ELR (cell line): ENCODE measurements at places on chromosomes 7 and 10.

GRCh38 chr7:2834748-2835441 is 9.2 kb downstream of the GNA12 start:
- DNase-seq, result no peak

- DNase-seq, result no peak
Observed at GRCh38 chr7:4136501-4137110, 545.5 kb upstream of the FOXK1 start.

DNA sequence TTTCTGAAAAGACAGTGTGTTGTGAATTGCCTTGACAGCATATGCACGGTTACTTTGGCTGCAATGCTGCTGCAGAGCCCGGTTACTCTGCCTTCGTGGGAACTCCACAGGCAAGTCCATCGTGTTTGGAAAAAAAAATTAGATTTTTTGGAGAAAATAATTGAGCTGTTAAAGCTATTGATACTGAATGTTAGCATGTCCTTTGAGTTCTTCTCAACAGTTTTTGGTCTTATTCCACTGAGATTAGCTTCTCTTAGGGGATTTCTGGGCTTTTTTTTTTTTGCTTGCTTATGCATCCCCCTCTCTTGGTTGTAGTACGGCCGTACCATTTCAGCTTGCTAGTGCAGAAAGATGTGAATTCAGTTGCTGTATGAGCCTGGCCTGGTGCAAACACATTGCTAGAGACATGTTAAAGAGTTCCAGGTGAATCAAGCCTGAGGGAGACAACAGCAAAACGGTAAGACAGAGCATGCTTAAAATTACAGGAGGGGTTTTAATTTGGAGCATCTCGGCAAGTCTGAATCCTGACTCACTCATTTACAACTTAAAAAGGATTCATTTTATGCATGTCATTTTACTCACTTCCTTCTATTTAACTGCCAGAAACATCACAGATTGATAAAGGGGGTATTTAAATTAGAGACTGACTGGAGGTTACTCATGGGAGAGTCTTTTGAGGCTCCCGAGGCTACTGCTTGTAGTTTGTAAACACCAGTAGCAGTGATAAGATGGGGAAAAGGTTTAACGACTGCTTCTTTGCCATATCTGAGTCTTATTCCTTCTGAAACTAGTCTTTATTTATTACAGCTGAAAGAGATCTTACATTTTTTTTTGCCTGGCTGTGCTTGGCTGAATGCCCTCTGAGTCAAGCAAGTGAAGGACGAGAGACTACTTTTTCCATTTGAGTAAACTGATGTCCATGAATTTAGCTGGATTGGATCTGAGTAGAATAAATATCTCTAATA is 113.7 kb downstream of the CDK14 start:
- DNase-seq, result peak; percentile 44

DNA sequence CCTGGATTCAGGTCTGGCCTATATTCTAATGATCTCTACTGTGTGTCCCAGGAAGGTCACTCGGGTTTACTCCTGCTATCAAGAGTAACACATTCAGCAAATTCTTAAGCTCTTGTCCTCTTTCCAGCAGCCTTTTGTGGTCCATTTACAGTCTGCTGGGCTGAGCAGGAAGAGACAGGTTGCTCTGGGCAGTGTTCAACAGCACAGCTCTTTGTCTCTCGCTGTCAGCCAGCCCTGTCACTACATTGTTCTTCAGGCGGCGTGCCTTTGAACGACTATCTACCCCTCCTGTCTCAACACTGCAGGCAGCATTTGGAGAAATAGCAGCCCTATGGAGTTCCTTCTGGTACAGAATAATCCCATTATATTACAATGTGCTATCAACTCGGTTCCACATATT is 192.2 kb upstream of the TBX20 start:
- no peak for DNase-seq

DNA sequence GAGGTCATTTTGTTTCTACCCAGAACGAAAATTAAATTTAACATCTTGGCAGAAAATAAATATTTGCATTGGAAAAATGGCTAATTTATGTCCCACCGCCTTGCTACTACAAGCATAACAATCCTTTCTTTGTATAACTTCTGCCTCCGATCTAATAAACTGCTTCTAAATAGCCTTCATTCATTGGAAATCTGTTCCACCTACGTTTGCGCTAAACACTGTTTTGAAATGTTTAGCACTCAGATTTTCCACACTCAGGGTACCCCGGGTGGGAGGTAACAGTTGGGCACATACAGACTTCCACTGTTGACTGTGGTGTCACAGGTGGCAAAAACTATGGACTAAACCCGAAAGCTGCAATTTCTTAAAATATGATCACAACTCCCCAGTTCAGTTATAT is 96.4 kb downstream of the FGFR2 start:
- no peak for DNase-seq

DNA sequence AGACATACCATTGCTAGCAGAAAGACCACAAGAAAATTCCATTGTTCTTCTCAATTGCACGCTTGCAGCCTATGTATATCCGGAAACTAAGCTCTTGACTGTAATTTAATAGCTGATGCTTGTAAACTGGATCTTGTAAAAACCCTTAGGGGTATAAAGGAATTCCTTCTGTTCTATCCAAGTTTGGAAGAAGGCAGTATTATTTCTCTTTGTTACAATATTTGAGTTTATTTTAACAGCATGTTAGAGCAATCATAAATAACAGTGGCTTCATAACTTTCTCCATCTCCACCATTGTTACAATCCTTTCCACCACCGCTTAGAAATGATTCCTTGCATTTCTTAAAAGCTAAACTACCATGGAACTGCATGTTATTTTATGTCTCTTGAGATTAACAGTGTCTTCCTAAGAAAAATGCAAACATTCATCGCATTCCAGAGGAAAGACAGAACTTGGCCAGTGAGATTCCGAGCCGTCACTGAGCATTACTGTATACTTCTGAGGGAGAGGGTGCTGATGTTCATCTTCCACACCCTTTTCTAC is 92.5 kb downstream of the TRIL start:
- no peak for DNase-seq

GRCh38 chr7:123966936-123967335 is 41.9 kb downstream of the SPAM1 start:
- DNase-seq, result no peak

GRCh38 chr7:235576-236395 is 43.4 kb downstream of the FAM20C start:
- no peak for DNase-seq

- DNase-seq, result no peak
Observed at GRCh38 chr10:75462865-75463264, 31.4 kb downstream of the LRMDA start.

GRCh38 chr10:71274901-71275796 is 43.9 kb upstream of the SLC29A3 start:
- no peak for DNase-seq

DNA sequence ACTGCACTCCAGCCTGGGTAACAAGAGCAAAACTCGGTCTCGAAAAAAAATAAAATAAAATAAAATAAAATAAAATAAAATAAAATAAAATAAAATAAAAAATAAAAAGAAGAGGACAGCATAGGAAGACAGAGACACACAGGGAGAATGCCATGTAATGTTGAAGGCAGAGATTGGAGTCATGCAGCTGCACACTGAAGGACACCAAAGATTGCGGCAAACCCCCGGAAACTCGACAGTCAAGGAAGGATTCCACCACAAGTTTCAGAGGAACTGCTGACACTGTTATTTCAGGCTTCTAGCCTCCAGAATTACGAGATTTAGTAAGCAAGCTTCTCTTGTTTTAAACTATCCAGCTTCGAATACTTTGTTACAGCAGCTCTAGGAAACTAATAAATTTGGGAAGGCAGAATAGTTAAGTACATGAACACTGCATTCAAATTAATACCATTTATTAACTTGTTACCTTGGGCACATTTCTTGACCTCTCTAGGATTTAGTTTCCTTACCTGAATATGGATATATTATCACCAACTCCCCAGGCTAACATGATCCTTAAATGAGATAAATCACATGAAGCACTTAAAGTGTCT is 9.5 kb downstream of the CPED1 start:
- DNase-seq, result no peak

DNA sequence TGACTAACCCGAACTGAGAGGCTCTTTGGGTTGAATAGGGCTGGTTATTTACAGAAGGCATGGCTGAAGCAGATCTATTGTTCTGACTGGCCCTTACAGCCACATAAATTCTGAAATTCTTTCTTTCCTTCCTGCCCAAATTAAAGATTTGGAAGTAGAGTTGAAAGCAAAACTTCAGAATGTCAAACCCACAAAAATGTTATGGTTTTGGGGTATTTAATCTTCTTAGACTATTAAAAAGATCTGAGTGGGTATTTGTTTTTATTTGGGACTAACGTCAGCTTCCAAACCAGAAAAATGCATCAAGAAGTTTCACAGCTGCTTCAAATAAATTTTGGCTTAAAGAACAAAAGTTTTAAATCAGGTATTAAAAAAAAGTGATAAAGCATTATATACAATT is 124.5 kb downstream of the AHR start:
- no peak for DNase-seq

- DNase-seq, result peak; percentile 94
Observed at GRCh38 chr10:33134011-33134751, 176.2 kb upstream of the ITGB1 start.
